MM.1S (cell line): ENCODE measurements at places on chromosomes 13 and 19.

DNA sequence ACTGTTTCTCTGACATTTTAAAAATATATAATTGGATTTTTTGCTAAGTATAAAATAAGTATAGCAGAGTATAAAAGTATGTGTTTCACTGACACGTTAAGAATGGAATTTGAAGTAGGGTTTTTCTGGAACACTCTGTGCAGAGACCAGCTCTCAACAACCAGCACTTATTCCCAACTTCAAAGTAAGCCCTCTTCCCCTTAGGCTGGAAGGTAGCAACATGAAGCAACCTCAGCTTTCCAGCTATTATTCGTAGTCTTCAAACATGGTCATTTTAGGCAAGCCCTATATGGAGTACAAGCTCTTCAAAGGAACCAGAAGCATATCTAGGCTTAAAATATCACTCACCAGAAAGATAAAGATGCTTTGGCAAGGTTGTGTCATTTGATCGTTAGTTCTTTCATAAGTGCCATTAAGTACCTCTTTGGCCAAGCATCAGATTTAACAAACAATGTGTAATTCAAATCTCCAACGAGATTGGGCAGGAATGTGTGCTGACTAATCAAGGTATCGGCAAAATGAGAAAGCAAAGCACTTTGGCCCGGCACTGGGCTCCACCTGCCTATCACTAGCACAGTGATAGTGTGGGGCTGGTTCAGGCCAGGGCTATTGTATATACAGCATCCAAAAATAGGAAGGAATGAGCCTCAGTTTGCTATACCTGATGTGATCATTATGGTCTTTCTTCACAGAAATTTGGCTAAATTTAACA, 95.9 kb upstream of the FREM2 start:
- no peak for DNase-seq

DNA sequence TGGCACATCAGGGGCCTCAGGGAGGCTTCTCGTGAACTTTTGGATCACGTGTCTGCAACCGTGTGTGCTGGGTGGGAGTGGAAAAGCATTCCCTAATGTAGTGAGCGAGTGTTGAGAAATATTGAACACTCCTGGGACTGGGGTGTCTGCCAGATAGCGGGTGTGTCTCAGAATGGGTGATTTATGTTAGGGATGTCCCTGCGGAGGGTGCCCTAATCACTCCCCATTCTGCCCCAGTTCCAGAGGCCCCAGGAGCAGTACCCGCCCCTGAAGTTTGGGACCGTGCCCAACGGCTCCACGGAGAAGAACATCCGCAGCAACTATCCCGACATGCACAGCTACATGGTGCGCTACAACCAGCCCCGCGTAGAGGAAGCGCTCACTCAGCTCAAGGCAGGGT, 24.2 kb upstream of the GRWD1 start:
- DNase-seq: no peak

DNA sequence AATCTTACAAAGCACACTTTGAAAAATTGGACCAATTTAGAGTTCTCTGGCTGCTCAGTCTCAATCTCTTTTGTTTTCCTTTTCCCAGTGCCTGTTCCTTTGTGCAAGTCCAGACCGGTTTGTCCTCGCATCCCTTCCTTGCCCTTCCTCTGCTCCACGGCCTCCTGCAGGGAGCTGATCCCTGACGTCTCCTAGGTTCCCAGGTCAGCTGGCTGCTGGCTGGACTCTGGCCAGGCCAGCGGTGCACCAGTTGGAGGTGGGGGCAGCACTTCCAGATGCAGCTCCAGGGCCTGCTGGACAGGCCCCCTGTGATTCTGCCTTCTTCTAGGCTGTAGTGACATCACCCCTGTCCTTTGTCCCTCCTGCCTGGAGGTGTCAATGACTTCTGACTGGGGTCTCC, 44.0 kb upstream of the KPNA3 start:
- no peak for DNase-seq

- DNase-seq: no peak
Measured at GRCh38 chr13:23824371-23824770, 64.8 kb downstream of the MIPEP start.

- DNase-seq: no peak
Measured at GRCh38 chr13:99545979-99546378, 44.7 kb downstream of the TM9SF2 start.

- DNase-seq: no peak
Measured at GRCh38 chr13:109870696-109871370, 84.5 kb upstream of the IRS2 start.

DNA sequence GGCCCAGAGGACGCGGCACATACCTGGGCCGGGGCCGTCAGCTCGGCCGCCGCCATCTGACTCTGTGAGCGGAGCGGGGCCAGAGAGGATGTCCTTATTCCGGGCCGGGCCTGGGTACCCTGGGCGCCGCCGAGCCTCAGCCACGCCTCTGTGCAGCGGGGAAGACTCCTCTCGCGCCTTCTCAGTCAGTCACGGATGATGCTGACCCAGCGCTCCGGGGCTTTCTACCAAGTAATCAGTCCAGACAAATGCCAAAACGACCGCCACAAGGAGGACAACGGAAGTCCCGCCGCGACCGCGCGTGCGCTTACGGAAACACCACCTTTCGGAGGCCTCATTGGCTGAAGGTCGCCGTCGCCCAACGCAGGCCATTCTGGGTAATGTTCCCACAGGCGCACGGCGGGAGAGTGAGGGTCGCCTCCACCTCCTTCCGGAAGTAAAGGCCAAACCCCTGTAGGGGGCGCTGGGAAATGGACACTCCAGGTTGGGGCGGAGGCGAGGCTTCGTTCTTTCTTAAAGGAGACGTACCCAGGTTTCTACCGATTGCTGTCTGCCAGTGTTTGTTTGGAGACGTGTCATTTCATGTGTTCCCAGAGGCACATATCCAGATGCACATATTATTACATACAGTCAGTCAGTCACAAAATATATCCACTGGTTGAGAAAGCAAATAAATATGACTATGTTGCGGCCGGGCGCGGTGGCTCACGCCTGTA, at the start of gene ZNF256:
TSS of gene ZNF256 (minus strand) at position 288 of the 716 bp plus-strand sequence. CDS start at position 56, 232 bp downstream.
- no peak for DNase-seq

DNA sequence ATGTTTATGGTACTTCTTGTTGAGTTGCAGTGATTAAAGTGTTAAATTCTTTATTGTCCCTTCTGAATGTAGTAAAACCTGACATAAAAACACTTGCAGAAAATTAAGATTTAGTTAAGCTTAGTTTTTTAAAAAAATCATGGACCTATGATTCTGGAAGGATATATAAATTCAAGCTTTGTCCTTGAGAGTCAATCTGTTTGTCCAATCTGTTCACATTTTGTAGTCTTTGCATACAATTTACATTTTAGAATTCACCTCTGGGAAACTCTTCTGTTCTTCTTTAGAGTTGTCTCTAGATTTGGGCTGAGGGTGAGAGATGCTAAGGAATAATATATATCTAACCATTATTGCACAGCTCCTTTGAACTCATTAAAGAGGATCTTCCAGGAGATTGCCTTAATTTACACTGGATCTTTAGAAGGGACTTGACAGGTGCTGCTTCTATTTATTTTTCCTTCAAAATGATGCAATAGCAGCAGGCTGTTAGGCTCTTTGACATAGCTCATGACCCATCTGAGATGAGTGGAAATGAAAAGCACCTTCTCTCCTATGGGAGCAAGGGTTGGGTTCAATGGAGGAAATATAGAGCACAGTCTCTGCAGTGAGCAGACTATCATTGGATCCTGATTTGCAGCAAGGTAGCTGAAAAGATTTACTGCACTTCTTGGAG, 433.9 kb downstream of the GPC6 start:
- no peak for DNase-seq

GRCh38 chr19:12801466-12802266, at the start of the genes PRDX2 and THSD8:
TSS of gene PRDX2 (minus strand) at chr19:12801800. CDS start at chr19:12801261, 539 bp downstream.
TSS of gene THSD8 (plus strand) at chr19:12802069. CDS start at chr19:12802072, 3 bp downstream.
- peak; percentile 88 for DNase-seq

GRCh38 chr13:107466326-107467099, 748.8 kb downstream of the LIG4 start:
- no peak for DNase-seq

- no peak for DNase-seq
Measured at GRCh38 chr13:98293103-98293502, 116.0 kb upstream of the RNF113B start.

DNA sequence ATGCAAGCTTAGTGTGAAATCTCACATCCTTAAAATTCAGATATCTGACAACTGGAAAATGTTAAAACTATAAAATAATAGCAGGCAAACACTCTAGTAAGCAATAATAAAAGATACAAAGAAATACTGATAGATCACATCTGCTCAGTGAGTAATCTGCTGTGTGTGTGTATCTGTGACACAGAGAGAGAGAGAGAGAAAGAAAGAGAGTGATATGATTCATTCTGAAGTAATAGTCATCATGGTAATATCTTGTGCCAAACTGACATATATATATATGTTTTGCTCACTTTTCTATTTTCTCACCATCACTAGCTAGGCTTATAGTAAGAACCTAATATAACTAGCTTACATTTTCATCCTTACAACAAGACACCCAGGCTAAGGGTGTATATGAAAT, 288.0 kb upstream of the SLITRK6 start:
- no peak for DNase-seq

DNA sequence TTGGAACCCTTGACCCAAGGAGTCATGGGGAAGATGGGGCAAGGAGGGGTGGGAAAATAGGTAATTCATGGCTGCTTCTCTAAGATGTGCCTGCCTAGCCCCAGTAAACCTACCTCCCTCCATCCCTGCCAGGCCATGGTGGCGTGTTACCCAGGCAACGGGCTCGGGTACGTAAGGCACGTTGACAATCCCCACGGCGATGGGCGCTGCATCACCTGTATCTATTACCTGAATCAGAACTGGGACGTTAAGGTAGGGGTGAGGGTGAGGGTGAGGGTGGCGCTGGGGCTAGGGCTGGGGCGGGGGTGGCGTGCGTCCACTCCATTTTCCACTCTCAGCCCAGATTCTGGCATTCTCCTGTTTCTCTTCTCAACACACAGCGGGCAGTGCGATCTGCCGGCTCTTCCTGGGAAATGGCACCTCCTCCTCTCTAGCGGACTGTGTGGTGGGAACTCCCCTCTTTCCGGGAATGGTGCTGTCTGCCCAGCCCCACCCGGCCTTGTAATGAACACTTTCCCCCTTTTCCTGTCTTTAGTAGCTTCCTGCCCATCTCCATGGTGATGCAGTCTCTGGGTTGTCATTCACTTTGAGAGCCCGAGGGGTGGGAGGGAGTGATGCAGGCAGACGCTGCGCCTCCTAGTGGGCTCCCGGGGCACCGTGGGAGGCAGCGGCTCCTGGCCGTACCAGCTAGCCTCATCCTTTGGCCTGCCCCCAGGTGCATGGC, 7.6 kb downstream of the EGLN2 start:
- no peak for DNase-seq

DNA sequence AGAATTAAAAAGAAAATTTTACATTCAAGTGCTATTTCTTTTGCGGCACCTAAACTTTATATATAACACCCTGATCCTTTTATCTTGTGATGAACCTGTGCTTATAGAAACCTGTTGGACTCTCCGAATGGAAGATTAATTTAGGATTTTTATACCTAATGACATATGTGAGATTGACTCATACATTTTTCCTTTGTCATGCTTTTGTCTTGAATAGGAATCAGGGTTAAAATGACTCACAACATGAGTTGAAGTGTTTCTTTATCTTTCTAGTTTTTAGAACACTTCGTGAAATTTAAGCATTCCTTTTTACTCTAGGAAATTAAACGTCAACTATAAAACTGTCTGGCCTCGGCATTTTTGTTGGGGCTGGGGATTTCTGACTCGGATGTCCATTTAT, 378.9 kb downstream of the PCDH20 start:
- no peak for DNase-seq

DNA sequence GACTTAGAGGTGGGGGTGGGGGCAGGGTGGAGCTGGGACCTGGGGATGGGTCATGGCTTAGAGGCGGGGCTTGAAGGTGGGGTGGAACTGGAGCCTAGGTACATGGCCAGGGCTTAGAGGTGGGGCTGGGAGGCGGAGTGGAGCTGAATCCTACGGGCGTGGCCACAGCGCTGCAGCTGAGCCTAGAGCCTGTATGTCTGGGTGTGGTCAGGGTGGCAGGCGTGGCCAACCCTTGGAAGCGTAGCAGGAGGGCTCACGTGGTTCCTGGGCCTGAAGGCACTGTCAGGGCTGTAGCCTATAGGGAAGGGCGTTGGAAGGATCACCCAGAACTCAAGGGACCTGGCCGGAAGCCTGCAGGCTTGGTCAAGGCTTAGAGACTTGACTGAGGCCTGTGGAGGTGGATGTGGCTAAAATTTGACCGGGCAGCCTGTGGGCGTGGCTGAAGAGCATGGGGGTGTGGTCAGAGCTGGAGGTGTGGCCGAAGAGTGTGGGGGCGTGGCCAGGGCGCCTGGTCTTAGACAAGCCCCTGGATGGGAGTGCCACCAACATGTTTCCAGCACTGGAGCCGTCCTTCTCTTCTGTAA, 24.3 kb downstream of the COLGALT1 start:
- no peak for DNase-seq
